ENCODE measurements at places on chromosomes 7 and 10.

DNA sequence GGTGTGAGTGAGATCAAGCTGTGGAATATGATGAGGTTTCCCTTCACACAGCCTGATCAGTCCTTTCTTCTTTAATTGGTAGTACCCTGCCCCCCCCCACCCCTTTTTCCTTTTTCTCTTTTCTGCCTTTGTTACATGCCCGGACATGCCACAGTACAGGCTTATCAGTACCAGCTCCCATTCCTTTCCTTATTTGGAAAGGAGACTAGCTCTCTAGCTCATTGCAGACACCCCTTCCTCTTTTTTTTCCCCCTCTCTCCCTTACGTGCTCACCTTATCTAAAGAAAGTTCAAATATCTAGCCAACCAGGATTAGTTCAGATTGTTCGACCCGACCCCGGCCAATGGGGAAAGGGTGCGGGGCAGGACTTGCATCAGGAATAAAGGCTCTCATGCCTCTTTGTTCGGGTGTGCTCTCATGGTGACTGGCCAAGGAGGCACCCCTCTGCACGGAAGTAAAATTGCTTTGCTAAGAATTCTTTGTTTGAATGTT is 230.4 kb downstream of the ACTR3B start:
- no peak for DNase-seq

GRCh38 chr10:14742815-14743214 is 31.9 kb downstream of the FAM107B start:
- DNase-seq, result no peak

GRCh38 chr10:70123817-70124216 is 8.8 kb downstream of the AIFM2 start:
- no peak for DNase-seq

GRCh38 chr7:110760341-110760740 is 330.6 kb upstream of the LRRN3 start:
- DNase-seq, result no peak

DNA sequence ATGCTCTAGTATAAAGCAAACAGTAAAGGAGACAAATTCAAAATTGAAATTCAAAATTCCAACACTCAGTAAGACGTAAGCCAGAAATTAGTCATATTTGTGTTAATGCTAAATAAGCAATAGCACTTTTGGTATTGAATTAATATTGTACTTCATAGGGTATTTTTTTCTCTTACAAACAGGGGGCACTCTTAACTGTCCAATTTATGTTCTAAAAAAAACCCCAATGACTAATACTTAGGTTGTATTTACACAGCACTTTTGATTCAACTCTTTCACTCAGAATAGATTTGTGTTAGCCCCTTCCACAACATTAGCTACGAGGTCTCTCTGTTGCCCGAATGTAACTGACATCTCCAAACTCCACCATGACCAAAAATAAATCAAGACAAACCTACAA is 284.9 kb upstream of the COBL start:
- DNase-seq, result no peak

GRCh38 chr7:88396948-88397322 is 90.2 kb upstream of the STEAP4 start:
- no peak for DNase-seq

- no peak for DNase-seq
Measured at GRCh38 chr10:61487506-61487905, 34.3 kb upstream of the TMEM26 start.

DNA sequence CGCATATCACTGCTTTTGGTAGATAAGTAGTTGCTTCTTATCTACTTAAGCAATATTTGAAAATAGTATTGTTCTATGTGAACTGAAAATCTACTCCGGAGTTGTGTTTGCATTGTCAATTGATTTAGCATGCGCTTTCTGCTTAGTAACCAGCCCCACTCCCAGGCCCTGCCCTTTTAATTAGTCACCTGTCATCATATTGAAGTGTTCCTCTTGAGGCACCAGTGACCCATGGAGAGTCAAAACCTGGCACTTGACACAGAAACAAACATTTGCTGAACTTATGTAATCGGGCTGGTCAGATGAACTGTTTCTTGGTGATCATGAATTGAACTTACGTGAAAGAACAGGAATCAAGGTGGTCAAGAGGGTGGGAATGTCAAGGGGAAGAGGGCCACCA is 27.8 kb upstream of the CDHR3 start:
- DNase-seq, result no peak

- no peak for DNase-seq
Measured at GRCh38 chr10:48694371-48695030, 9.8 kb downstream of the WDFY4 start.

DNA sequence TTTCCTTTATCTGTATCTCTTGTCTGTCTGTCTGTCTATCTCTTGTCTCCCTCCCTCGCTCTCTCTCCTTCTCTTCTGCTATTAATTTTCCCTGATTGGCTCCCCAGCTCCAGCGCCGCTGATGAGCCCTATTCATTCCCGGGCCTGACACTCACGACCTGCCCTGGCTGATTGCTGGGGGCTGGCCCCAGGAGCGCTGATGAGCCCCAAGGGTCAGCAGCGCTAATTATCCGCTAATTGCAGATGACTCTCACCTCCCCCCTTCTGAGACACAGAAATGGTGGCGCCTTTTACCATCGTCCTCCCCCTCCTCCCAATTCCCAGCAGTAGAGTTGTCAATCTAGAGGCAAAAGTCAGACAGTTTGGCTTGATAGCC is 1.3 kb upstream of the GBX1 start:
- DNase-seq, result no peak

DNA sequence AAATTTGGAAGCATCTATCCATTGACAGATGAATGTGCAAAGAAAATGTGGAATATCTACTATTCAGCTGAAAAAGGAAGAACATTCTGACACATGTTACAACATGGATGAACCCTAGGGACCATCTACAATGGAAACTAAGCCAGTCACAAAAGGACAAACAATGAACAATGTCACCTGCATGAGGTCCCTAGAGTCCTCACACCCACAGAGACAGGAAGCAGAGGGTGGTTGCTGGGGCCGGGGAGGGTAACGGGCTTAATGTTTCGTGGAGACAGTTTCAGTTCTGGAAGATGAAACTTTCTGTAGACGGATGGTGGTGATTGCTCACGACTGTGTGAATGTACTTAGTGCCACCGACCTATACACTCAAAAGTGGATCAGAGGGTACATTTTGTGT is 282.9 kb downstream of the ADARB2 start:
- DNase-seq, result no peak

DNA sequence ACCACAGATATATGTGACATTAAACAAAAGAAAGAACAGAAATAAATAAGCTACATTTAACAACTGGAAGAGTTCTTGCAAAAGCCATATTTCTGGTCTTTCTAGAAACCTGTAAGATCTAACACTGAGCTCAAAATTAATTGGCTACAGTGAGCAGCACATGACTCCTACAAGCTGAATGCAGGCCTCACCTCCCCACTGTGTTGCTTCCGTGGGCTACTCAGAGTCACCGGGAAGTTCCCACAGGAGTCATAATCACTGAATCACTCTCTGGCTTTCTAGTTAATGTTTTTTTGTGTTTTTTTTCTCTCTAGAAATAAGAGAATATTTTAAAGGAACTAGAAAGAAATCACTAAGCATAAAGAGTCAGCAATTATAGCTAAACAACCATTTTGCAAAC is 10.2 kb upstream of the MRPS24 start:
- DNase-seq, result no peak

GRCh38 chr7:92848851-92849250 is 12.5 kb upstream of the CDK6 start:
- no peak for DNase-seq

GRCh38 chr7:126286317-126286716 is 966.4 kb downstream of the GRM8 start:
- DNase-seq, result no peak

- peak; percentile 14 for DNase-seq
Measured at GRCh38 chr10:114458955-114459354, 54.7 kb upstream of the AFAP1L2 start.

DNA sequence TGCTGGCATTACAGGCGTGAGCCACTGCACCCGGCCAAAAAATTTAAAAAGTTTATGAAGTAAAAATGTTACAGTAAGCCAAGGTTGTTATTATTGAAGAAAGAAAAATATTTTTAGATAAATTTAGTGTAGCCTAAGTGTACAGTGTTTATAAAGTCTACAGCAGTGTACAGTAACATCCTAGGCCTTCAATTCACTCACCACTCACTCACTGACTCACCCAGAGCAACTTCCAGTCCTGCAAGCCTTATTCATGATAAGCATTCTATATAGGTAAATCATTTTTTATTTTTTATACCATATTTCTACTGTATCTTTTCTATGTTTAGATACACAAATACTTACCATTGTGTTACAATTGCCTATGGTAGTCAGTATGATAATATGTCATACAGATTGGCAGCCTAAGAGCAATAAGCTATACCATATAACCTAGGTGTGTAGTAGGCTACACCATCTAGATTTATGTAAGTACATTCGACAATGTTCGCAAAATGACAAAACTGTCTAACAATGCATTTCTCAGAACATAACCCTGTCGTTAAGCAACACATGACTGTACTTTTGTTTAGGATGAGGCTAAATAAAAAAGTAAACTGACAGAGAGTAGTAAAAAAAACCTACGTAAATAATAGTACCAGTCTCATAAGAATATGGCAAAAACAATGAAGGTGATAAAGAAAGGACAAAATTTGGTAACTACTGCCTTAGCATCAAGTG is 77.8 kb upstream of the FAM133B start:
- no peak for DNase-seq

- DNase-seq, result no peak
Measured at GRCh38 chr10:60896033-60896432, 48.0 kb downstream of the RHOBTB1 start.

DNA sequence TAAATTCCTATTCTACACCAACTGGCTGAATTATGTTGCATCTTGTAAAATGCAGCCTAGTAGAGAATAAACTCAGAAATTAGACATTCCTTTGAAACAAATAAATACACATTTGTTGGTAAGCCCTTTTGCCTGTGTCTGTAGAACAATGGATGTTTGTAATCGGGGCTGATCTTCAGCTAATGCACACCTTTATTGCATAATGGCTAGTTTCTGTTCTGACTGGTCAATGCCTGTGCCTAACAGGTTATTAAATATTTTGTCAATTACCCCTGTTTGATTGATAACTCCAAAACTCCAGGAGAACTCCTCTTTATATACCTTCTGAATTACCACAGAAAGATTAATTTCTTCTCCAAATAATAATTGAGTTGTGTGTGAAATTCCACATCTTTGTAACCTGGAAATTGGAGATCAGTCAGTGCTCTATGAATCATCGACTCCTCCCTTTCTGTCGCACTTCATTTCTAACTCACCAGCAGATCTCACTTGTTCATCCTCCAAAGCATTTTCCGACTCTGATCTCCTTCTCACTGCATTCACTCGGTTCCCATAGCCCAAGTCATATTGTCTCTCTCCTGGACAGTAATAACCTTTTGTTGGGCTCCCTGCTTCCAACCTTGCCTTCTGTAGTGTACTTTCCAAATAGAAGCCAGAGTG is 196.0 kb upstream of the FZD1 start:
- no peak for DNase-seq

GRCh38 chr7:371119-371778 is 81.3 kb downstream of the FOXL3 start:
- no peak for DNase-seq

DNA sequence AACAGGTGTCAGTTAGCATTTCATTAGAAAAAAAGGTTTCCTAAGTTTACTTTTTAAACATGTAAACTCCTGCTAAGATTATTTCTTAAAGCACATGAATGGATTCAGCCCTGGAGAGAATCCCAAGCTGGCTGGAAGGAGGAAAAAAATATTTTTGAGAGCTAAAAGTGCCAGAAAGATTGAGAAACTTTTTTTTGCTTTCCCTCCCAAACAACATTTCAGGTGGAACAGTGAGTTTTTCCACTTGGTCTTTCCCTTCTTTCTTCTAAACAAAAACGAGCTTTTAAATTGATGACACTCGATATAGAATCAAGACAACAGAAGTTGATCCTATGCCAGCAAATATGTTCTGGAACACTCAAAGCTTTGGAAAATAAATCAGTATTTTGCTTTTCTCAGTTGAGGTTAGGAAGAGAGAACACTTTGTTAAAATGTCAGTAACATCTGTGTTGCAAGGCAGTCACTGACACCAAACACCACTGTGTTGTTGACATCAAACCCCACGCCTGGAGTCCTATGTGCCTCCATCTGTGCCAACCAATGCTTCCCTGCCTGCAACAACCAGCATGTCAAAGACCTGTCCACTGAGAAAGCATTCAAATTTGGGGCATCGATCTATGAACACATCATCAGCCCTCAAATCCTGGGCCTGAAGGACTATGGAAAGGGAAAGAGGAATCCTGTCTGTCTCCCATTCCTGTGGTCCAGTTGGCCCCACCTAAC is 22.9 kb upstream of the INSIG1 start:
- DNase-seq, result no peak

DNA sequence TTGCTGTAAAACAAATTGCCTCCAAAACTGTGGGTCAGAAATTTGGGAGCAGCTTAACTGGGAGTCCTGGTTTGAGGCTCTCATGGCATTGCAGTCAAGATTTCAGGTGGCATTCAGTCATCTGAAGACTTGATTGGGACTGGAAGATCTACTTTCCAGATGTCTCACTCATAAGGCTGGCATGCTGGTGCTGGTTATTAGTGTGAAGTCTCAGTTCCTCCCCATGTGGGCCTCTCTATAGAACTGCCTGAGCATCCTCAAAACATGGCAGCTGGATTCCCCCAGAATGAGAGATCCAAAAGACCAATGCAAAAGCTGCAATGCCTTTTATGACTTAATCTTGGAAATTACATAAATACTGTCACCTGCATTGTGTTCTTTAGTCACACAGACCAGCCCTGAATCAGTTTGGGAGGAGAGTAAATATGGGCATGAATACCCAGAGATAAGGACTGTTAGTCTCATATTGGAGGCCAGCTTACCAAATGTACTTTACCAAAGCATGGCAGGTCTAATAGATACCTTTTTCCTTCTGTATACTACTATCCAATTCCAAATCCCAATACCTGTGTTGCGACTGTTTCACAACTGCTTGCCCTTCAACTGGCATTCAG is 6.5 kb upstream of the HERPUD2 start:
- no peak for DNase-seq

DNA sequence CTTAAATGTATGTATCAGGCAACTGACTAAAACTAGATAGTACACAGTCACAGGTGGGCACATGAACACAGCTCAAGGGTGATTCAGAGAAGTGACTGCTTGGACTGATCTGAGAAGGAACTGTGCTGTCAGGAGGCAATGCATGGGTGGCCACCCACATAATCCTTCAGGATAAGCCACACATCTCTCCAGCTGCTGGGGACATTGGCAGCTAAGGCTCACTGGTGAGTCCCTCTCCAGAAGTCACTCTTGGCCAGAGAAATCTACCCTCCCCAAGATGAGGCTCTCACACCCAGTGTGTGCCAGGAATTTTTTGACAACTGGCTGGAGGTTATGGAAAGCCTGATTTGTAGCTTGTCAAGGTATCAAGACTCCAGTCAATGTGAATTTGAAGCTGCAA is 302.4 kb upstream of the NEBL start:
- no peak for DNase-seq

All from stimulated activated CD4-positive, alpha-beta T cell treated with anti-CD3 and anti-CD28 coated beads, Interleukin-12 subunit alpha, Interleukin-12 subunit beta, amount 100 ng/mL, for 48 hours (primary cell).